ENCODE measurements at places on chromosomes 6 and 20.
A peak's percentile ranks its signal among the peaks of the same experiment; 100 is the strongest.

GRCh38 chr6:142872376-142872775 is 72.6 kb downstream of the HIVEP2 start:
- DNase-seq = no peak

- no peak for DNase-seq
These were observed 2.2 kb downstream of the HMGA1 start for GRCh38 chr6:34238585-34239499.

DNA sequence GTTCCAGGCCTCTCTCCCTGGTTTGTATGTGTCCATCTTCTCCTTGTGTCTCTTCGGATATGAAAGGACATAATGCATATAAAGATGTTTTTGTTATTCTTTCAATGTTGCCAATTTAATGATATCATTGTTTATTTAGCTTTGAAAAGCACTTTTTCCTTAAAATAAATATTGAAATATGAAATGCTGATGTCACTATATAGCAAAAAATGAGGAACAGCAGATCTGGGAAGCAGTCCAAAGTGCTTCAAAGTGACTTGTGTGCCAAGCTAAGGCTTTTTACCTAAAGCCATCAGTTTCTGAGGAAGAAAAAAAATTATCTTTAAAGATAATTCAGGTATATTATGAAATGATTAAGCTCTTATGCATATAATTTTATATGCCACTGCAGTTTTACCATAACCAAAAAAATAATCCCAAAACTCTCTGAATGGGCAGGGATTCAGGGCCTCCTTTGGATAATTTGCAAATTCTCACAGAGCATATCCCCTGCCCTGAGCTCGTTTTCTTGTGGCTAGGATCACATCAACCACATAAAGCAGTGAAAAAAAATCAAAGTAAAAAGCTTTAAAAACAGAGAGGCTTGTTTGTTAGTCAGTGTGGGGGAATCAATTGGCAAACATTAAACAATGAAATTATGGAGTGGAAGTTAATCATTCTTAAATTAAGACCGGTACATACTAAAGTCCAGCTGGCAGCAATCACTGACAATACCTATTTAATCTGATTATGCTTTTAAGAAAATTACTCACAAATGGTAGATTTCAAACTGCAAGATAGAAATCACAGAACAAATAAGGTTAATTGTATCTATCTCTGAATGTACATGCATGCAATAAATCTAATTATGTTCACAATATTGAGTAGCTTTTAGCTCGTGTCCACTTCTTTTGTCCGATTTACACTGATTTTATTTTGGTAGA is 1027.9 kb upstream of the ADGRB3 start:
- DNase-seq = no peak

DNA sequence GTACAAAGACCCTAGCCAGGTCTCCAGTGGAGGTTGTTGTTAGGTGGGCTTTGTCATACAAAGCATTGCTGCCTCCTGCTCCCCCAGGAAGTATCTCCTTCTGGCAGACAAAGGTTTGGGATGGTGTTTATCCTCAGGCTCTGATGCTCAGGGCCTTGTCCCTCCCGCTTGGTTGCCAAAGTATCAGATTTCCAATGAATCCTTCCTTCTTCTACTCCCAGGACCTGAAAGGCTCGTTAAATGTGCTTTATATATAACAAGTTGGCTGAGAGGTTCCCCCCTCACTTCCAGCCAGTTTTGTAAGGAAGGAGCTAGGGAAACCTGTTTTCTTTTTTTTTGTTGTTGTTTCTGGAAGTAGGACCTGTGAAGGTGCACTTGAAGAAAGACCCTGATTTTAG is 14.4 kb downstream of the PTK7 start:
- DNase-seq = no peak

GRCh38 chr6:132392792-132393191 is 8.5 kb downstream of the MOXD1 start:
- DNase-seq = peak; percentile 36

- no peak for DNase-seq
These were observed 236.6 kb upstream of the CHD6 start for GRCh38 chr20:41854765-41855164.

DNA sequence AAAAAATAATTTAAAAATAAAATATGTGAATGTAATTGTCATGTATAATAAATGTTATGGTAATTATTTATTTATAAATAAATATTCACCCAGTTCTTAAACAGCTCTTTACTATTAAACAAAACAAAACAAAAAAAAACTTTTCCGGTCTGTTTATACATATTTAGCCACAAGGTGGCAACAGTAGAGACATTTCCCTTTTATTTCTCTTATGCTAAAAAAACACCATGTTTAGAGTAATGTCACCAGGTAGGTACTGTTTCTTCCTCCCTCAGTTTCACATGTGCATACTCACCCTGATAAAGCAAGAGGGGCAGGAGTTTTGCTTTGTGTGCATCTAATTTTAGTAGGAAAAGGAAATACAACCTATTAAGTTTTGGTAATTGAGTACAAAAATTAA is 610.4 kb upstream of the IMPG1 start:
- peak; percentile 6 for DNase-seq

GRCh38 chr6:151100326-151100725 is 139.4 kb upstream of the AKAP12 start:
- DNase-seq = no peak

GRCh38 chr20:1440024-1440423 is 26.6 kb downstream of the NSFL1C start:
- peak; percentile 32 for DNase-seq

DNA sequence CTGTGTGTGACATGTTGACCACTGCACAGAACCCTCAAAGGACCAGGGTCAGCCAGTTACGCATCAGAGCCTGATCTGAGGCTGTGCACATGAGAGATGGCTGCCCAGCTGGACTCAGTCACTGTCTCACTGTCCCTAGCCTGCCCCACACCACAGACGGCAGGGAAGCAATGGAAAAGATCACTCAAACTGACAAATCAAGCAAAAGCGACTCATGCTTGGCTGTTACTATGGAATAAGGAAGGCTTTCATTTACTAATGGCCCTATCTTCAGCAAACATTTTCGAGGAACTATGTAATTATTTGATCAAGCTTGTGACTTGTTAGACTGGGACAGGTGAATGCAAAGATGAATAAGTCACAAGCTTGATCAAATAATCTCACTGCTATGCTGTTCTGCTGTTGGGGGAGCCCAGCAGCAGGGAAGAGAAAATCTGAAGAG is 137.0 kb downstream of the SLC23A2 start:
- DNase-seq = no peak

- DNase-seq = peak; percentile 47
These were observed 21.9 kb downstream of the SGK1 start for GRCh38 chr6:134295953-134296553.

DNA sequence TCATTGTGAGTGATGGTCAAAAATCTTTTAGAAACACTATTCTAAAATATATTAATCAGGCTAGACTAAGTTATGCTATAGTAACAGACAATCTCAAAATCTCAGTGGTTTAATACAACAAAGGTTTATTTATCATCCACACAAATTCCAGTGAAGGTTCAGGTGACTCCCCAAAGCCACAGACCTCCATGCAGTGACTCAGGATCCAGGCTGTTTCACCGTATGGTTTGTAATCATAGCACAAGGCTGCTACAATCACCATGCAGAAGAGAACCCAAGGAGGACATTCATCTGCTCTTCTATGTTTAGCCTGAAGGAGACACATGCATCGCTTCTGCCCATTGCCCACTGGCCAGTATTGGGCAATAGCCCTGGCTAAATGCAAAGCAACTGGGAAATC is 46.2 kb downstream of the BFSP1 start:
- DNase-seq = no peak

DNA sequence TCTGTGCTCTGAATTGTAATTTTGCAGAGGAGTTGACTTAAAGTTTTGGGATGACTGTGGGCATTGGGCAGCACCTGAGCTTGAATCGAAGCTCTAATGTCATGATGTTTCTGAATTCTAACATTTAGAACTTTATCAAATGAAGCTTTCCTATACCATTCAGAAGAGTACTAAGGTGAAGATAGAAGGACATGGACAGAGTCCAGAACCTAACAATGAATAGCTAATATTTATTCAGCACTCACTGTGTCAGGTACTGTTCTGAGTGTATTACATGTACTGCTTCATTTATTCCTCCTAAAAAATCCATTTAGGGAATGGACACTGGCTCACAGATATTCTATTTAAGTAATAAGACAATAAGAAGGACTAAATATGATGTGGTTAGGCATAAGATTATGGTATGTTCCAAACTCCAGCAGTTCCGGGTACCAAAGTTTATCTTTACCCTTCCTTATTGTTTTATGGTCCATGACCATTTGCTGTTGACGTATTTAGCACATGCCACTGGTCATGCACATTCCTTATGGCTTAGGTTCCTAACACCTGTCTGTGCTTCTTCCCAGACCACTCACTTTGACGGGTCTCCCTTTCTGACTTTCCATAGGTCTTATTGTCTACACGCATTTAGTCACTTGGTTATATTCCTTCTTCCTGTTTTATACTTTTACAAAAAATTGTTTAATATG is 20.3 kb downstream of the BCKDHB start:
- no peak for DNase-seq

GRCh38 chr20:63627751-63628245 is 897 bp upstream of the GMEB2 start:
- no peak for DNase-seq

- no peak for DNase-seq
These were observed 64.2 kb downstream of the EYS start for GRCh38 chr6:65642776-65643175.

GRCh38 chr6:48765352-48765961 is 654.5 kb upstream of the PTCHD4 start:
- DNase-seq = peak; percentile 50

- no peak for DNase-seq
These were observed 261.1 kb upstream of the CITED2 start for GRCh38 chr6:139635401-139636130.

- no peak for DNase-seq
These were observed 81.1 kb downstream of the MAP7 start for GRCh38 chr6:136469154-136469553.

GRCh38 chr6:14468647-14469321 is 351.2 kb downstream of the CD83 start:
- no peak for DNase-seq

GRCh38 chr6:156464100-156464878 is 312.9 kb upstream of the ARID1B start:
- peak; percentile 64 for DNase-seq

- no peak for DNase-seq
These were observed 19.9 kb downstream of the GRM4 start for GRCh38 chr6:34125939-34126338.
